ENCODE measurements at places on chromosomes 4 and X.

GRCh38 chr4:92060333-92060732 is 243.4 kb upstream of the GRID2 start:
- no peak for DNase-seq

DNA sequence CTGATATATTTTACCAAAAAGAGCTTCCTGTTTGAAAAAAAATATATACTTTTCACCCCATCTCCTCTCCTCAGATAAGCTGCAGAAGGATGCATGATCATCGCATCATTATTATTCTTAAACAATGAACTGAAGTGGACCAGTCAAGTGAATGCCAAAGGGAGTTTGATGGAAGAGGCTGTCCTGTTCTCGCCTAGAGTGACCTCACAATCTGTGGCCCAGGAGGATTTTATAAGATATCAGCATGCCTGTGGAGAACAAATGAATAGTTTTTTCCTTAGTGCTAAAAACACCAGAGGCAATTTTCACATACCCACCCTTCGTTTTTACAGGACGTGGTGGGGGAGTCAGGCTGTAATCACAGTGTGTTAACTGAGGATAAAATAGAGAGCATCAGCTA is 112.7 kb downstream of the USP46 start:
- DNase-seq = no peak

DNA sequence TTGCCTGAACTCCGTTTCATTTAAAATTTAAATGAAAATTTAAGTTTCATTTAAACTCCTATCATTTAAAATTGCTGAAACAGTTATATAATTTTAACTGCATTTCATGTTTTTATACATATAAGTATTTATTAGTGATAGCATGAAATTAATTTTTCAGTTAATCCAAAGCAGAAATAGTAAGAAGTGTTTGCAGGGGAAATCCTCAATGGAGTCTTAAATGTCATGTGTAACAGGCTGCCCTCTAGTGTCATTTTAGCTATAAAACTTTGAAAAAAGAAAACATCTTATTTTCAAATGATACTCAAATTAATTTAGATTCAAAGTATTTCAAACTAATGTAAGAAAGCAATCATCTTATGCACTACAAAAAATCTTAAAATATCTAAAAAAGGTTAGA is 27.2 kb downstream of the TAPT1 start:
- DNase-seq = no peak

GRCh38 chrX:106391284-106391911 is 220.4 kb upstream of the RADX start:
- no peak for DNase-seq

- no peak for DNase-seq
Observed at GRCh38 chr4:128725405-128726055, 84.0 kb upstream of the JADE1 start.

DNA sequence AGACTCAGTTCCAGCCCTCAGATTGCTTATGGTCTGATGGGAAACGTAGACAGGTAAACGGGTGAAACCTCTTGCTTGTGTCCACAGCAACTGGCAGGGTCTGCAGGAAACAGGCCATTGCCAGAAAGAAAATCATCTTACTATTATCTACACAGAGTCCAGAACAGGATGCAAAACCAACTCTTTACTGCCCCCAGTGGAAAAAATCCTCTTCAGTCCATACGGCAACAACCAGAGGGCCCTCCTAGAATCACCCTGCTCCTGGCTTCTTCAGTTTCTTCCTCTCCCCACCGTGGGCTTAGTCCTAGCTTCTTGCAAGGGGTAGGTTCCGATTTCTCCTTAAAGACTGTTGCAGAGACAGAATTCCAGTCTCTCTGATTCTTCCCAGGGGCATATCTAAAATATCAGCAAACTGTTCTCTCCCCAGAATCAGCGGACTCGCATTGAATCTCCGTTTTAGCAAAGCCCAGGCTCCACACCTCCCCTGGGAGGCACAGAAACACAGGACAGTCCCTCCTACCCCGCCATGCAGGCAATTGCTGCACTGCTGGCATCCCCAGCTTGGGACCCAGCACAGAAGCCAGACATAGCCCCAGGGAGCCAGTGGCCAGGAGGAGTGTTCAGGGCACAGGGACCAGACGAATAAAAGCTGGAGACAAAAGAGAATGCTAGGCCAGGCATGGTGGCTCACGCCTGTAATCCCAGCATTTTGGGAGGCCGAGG is 41.0 kb upstream of the SH3RF1 start:
- no peak for DNase-seq

DNA sequence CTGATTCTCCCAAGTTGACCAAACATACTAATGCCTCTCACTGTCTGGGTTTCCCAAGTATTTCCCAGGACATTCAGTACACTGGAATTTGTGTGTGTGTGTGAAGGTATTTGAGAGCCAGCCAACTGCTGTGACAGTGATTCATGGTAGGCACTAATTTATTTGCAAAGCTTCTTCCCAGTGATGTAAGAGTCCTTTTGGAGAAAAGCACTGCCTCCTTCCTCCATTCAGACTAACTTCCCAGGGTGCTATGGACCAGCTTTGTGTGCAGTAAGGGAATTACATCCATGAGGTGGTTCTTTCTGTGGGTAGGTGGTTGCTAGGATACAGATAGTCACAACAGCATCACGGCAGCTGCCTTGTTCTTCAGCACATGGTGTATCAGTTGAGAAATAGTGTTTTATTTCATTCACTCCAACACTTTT is 8.7 kb downstream of the EGF start:
- DNase-seq = no peak

- DNase-seq = no peak
Observed at GRCh38 chr4:70508801-70509200, 9.6 kb upstream of the AMTN start.

DNA sequence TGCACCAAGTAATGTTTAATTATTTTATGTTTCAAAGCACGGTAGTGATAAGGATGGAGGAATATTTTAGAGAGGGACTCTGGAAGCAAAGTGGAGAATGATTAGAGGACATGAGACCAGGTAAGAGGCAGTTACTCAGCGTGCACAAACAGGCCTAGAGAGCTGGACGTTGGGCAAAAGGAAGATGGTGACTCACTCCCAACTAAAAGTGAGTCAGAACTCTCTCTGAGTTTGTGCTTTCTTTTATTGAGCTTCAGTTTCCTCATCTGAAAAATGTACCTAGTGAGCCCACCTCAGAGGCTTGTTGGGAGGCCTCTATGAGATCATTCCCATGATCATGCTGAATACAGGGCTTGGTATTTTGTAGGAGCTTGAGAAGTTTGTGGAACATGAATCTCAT is 1.6 kb upstream of the ZC4H2 start:
- no peak for DNase-seq

DNA sequence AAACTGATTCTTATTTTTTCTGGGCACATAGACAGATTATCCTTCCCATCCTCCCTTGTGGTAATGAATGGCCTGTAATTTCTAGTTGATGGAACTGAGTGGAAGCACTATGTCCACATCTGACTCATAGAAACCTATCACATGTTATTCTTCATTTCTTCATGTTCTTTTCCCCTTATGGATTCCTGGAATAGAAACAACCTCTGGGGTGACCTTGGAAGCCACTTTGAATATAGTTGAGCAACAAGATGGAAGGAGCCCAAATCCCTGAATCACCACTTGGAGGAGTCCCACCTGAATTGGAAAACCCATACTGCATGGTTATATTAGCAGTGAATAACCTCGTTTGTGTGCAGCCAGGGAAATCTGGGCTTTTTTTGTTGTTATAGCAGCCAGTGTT is 137.8 kb downstream of the MID1IP1 start:
- DNase-seq = no peak

DNA sequence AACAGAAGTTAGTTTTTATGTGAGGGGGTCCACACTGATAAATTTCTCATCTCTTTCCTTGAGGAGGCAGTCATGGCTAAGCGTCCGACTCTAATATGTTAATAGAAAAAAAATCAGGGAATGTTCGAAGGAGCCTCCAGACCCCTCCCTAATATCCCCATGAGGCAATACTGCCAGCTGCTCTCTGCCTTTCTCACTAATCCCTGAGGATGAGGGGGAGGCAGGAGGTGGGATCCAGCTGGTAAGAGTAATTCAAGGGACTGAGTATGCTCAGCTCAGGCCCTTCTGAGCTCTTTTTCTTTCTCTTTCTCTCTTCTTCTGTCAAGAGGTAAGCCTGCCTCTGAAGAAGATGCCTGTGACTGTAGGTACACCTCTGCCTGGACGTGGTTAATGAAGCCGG is 51.7 kb downstream of the PIR start:
- DNase-seq = no peak

- DNase-seq = no peak
Observed at GRCh38 chr4:74230902-74231499, 73.1 kb downstream of the MTHFD2L start.

DNA sequence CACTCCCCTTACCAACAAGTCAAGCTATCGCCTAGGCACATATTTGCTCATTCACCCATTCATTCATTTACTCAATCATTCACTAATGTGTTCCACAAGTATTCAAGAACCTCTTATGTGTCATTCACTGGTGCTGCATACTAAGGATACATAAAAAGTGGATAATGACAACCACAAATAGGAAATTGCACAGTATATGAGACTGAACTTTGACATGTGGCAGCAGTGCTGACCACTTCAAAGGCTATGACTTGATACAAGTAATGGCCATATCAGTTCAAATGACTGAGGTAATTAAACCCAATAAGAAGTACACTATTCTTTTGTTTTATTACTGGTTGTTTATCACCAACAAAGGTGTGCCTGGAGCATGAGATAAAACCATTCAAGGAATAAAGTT is 282.5 kb downstream of the KLHL13 start:
- no peak for DNase-seq

DNA sequence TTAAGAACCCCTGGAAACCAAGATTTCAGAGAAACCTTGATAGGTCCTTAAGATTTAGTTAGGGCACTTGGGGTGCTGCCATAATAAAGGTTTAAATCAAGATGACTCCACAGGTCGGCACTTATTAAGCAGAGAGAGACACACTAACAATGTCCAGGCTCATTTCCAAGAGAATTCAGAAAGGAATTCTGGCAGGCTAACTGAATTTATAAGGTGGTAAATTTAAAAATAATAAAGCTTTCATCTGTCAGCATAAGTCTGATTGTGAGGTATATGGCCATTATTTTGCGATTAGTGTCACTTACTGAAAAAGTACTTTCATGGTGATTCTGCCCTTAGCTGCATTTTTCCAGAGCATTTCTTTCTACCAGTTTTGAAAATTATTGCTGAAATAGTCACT is 472.7 kb downstream of the ARAP2 start:
- no peak for DNase-seq

- DNase-seq = no peak
Observed at GRCh38 chr4:31035761-31036160, 315.6 kb downstream of the PCDH7 start.

GRCh38 chr4:79575709-79576428 is 167.8 kb upstream of the GK2 start:
- DNase-seq = no peak

DNA sequence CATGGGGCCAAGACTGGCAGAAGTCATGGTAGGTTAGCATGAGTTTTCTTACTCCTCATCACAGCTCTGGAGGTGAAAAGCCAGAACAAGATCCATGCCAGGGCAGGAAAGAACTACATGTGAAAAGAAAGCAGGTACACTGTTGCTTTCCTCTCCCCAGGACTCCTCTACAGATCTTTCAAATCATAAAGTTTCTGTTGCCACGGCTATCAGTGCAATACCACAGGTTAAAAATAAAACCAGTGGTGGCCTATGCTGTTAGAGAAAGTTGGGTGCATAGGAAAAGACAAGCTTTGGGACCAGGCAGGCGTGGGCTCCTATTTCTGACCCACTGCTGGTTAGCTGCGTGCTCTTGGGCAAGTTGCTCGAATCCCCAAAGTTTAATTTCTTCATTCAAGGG is 81.4 kb downstream of the SH3RF1 start:
- DNase-seq = no peak

DNA sequence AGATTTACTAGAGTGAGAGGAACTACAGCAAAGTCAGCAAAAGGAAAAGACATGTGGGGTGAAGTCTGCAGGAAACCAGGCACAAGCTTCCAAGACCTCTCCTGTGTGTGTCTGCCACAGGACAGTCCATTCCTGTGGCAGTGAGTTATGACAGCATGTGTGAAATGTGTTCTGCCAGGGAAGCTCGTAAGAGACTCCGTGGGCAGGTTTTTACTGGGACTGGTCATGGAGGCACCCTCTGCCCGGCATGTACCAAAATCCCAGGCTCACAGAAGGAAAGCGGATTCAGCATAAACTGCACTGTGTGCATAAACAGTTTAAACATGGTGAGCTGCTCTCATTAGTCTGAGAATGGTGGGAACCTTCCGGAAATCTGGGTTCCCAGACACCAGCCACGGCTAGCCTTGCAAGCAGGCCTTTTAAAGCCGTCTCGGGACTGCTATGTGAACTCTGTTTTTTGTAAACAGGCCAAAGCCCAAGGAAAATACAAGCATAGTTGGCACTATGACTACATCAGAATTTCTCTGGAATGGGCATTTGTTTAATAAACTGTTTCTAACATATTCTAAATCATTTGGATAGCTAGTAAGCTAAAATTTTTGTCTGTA is 288.5 kb downstream of the TENM3 start:
- DNase-seq = no peak

- DNase-seq = no peak
Observed at GRCh38 chr4:154720123-154720522, 23.7 kb upstream of the LRAT start.

GRCh38 chr4:127759893-127760292 is 22.2 kb upstream of the HSPA4L start:
- no peak for DNase-seq

DNA sequence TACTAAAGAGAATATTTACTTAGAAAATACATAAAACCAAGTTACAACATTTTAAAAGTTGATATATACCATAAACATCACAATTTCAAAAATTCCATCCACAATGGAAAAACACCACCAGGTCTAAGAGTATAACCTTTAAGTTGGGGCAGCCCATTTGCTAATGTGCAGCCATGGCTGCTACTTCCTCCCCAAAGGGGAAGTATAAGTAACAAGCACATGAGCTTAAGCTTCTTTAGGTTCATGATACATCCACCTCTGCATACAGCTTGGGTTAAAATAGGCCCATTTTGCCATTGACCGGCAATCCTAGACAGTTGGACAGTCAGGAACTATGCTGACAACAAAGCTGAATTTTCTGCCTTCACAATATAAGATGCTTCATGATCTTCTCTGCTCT is 16.6 kb upstream of the GASK1B start:
- DNase-seq = no peak

DNA sequence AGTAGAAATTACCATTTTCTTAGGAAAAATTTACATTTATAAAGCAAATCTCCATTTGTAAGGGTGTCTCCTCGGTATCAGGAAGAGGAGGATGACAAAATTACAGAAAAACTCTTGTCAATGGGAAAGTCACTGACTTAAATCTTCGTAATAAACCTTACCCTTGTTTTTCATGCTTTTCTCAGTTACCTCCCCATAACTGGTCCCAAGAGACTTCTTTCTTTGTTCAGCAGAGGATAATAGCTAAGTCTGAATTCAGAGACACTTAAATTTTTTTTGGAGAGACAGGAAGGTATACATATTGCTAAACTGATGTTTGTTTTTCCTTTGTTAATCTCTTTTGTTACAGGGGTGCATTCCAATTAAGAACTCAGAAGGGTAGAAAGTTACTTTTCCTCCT is 125.5 kb upstream of the JADE1 start:
- DNase-seq = no peak

DNA sequence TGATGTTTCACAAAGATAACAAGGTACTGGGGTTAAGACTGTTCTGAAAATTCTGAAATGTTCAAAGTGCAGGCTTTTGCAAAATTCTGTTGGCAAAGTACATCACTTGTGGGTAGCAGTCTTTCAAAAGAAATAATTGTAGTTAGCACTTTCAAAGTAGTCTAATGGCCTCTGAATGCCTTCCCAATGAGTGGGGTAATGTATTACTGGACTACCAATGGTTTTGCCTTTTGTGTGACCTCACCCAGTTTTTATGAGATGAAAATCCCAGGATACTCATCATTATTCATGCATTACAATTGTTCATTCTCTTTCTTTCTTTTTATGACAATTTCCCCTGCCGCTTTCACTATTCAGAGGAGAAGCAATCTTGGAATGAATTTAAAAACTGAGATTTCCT is 686.1 kb downstream of the GLUD2 start:
- DNase-seq = no peak

Measured in stimulated activated CD8-positive, alpha-beta memory T cell treated with anti-CD3 and anti-CD28 coated beads, Interleukin-15, amount 100 ng/mL, for 4 hours (primary cell).